ENCODE measurements at places on chromosomes 12 and 14.

GRCh38 chr12:34598352-34598827 is 576.1 kb downstream of the ALG10 start:
- no peak for DNase-seq

GRCh38 chr12:69254046-69254445 is 14.7 kb downstream of the CPSF6 start:
- DNase-seq = no peak

GRCh38 chr12:92696216-92696615 is 6.6 kb upstream of the PLEKHG7 start:
- DNase-seq = no peak

GRCh38 chr14:75167325-75167724 is 9.1 kb downstream of the TMED10 start:
- no peak for DNase-seq

DNA sequence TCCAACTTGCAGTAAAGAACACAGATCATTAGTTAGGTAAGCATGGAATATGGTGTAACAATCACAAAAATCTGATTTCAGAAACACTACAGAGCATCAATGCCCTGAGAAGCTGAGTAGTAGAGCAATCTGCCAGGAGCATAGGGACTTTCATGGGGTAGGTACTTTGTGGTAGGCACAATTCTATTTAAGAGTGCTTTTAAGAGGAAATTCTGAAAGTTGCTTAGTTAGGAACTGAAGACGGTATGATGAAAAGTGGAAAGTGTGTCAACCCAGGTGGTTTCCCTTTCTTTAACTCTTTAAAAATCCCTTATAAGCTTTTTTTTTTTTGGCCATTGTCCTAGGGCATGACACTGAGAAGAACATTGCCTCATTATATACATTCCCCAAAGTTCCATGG is 535.7 kb upstream of the FBXO33 start:
- DNase-seq = no peak

- no peak for DNase-seq
Measured at GRCh38 chr14:53881921-53882320, 74.7 kb downstream of the BMP4 start.

- DNase-seq = no peak
Measured at GRCh38 chr12:28415755-28416154, 225.5 kb downstream of the CCDC91 start.

DNA sequence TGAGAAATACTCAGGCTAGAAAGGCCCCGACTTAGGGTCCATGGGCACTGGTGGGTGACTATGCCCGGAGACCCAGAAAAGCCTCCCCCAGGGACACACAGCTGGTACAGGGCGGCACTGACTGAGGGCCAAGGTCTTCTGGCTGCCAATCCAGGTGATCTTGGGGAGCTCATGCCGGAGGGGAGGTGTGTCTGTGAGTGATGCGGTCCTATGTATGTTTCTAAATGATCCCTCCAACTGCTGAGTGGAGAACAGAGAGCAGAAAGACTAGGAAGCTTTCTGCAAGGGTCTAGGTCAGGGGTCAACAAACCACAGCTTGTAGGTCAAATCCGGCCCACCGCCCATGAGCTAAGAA is 391 bp downstream of the SERPINA4 start:
- no peak for DNase-seq

DNA sequence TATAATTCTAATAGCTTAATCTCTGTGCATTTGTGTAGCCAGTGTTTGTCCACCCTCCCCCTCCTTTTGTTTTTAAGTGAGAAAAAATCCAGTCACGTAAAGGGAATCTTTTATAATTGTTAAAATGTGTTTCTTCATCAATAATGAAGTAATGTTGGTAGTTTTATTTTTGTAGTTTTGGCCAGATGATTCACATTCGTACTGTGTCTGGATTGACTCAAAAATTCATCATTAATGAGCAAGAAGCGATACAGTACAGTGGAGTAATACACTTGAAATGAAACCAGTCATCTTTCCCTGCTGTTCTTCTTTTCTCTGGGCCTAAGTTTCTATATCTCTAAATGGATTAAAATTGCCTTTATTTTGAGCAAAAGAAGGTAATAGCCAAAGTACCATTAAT is 86.5 kb downstream of the SRGAP1 start:
- DNase-seq = no peak

Measured in stimulated activated CD8-positive, alpha-beta memory T cell treated with anti-CD3 and anti-CD28 coated beads, Interleukin-7, amount 100 ng/mL, for 48 hours (primary cell).